ENCODE measurements at places on chromosomes 6 and 20.

GRCh38 chr20:48273843-48274242 lies 488.6 kb upstream of the SULF2 start:
- DNase-seq = no peak

DNA sequence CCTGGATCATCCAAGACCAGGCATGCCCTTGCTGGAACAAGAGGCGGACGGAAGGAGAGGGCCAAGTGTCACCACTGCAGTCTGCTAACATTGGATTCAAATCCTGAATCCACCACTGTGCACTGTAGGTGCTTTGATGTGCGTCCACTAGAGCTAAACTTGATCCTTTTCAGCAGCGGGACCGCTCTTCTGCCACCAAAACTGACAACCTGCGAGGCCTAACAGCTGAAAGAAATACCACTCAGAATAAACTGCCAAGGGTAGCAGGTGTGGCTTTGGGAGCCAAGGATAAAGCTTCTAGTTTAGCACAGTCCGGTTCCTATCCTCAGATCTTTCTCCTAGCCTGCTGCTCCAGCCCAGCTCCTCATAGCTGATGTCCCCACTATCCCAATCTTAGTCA lies 108.0 kb downstream of the ATXN1 start:
- no peak for DNase-seq

DNA sequence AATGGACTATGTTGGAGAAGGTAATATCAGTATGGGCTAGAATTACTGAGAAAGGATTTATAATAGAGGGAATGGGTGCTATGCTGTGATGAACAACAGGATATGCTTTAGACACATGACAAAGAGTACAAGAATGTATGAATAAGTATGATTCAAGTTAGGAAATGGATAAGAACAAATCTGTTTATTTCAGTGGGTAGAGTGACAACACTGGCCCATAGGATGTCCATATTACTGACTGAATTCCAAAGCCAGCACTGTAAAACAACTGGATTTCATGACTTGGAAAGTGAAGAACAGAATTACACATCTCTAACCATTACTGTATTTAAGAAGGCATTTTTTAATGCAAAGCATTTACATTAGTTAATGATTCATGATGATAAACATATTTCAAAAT lies 35.9 kb downstream of the EPM2A start:
- DNase-seq = no peak

DNA sequence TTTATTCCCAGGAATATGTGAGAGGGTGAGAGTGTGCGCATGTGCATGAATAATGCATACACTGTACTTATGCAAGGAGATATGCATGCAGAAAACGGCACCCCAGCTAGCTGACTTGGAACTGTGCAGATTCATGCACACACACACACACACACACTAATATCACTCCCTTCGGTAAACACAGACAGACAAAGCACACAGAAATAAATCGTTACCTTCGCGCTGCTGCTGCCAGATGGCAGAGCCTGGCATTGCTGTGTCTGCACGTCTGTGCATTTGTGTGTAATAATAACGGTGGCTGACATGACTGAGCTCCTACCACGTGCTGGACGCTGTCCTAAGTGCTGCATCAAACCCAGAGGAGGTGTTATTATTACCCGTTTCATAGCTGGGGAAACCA lies 36.8 kb downstream of the PREX1 start:
- no peak for DNase-seq

DNA sequence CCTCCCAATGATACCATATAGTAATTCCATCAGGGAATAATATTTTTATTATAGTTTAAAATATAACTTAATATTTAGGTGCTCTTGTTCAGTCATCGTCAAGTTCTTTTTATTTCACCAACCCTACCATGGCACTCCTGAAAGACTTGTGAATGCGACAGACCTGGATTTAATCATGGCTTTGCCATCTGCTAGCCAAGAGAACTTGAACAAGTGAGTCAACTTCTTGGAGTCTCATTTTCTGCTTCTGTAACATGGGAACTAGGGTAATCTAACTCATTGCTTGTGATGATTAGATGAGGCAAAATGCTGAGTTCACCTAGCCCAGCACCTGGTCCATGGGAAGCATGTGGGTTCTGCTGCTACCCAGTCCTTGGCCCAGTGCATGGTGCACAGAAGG lies 62.9 kb downstream of the ESR1 start:
- no peak for DNase-seq

DNA sequence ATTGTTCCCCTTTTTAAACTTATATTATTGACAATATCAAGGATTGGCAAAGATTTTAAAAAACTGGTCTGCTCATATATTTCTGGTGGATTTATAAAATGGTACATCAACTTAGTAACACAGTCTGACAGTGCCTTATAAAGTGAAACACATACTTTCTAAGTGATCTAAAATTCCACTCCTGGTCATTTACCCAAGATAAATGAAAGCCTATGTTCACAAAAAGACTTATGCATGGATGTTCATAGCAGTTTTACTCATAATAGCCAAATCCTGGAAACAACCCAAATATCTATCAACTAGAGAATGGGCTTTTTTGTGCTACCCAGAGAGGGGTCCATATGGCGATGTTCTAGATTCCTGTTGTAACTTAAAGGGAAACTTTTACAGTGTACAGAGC lies 222.4 kb upstream of the FAM83B start:
- no peak for DNase-seq
